Tibial artery (tissue), 4 donors: ENCODE measurements at places on chromosomes 3 and 15.

- no peak for DNase-seq
Observed at GRCh38 chr3:121956363-121956762, 62.2 kb downstream of the SLC15A2 start.

DNA sequence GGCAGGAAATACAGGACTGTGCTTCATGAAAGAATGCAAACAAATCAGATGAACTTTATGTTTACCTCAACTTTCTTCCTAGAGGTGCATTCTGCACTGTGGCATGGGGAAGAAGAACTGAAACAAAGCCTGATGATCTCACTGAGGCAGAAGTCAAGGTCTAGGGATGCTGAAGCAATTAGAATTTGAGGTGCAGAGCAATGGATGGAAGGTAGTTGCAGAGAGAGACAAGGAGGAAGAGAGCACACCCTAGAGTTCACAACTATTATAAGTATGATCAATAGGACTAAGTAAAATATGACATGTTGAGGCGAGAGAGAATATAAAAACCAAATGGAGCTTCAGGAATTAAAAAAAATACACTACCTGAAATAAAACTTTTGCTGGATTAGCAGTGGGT, 420.1 kb downstream of the EDEM1 start:
- no peak for DNase-seq

DNA sequence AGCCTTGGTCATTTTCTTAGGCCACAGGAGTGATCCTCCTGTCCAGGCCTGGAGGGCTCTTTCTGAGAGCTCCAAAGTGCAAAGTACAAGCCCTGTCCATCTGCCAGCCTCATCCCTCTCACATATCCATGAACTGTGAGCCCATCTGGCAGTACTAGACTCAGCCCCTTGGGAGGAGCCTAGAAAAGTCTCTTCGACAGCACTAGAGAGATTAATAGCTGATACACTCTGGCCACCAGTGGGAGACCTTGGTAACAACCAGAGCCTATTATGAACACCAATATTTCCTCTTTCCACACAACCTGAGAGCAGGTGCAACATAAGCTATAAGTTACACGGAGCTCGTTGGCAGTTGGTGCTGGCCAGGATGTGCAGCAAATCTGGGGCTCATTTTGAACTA, 59.5 kb upstream of the DCLK3 start:
- DNase-seq: no peak

GRCh38 chr3:152243301-152243711, 25.4 kb upstream of the MBNL1 start:
- DNase-seq: no peak

DNA sequence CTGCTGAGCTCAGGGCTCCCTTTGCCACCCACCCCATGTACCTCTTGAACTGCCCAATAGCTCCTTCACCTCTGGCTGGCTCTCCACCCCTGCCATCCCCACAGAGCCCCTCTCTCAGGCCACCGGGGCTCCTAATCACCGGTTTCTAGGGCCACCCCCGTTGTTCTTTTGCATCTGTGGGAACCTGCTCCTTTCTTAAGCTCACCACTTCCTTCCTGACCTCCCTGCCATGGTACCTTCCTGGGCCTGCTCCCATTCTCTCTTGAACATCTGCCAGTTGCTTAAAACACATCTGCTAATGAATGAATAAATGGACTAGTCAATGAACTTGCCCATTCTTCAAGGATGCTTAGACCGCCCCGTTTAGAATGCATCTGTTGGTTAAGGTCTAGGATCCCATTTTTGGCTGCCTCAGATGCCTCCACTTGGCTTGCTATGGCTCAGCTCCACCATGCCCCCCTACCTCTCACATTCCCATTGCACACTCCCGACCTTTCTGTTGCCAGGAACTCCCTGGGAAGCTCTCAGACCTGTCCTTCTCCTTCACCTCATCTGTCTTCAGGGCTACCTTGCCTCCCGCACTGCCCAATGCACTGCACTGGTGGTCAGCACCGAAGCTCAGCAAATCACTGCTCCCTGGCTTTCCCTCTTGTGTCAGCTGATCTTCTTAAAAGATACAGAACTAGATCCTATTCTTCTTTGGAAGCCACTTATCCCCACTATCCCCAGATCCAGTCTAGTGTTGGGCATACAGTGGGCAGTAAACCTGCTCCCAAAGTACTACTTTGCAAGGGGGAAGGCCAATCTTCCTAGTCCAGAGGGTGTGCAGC, 9.1 kb downstream of the AMOTL2 start:
- DNase-seq: peak; percentile 23

DNA sequence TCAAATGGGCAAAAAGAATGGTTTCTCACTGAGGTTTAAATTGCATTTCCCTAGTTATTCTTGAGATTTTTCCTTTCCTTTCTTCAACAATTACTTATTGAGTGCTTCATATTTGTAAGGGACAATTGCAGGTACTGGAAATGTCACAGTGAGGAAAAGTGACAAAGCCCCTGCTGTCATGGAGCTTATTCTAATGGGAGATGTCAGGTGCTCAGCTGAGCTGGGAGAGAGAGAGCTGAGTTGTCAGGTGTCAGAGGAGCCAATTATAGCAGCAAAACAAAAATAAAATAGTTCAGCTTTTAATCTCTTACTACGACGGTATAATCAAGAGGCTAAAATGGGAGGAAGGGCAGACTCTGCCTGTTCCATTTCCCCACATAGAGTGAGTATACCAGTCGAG, 42.0 kb downstream of the CD86 start:
- no peak for DNase-seq

DNA sequence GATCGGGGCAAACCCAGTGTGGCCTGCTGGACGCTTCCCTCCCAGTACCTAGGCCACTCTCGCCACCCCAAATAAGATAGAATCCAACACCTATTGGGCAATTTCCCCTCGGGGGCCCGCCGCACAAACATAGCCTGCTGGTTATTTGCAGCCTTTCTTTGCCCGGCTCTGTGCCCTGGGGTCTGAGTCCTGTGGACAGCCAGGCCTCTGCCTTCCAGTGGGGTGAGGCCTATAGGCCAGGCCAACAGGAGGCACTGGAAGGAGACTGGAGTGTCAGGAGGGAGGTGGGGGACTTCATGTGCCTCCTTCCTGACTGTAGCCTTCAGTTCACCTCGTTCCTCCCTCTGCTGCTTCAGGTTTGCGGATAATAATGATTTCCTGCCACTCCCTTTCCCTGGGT, 47.4 kb upstream of the LDHAL6B start:
- DNase-seq: no peak

DNA sequence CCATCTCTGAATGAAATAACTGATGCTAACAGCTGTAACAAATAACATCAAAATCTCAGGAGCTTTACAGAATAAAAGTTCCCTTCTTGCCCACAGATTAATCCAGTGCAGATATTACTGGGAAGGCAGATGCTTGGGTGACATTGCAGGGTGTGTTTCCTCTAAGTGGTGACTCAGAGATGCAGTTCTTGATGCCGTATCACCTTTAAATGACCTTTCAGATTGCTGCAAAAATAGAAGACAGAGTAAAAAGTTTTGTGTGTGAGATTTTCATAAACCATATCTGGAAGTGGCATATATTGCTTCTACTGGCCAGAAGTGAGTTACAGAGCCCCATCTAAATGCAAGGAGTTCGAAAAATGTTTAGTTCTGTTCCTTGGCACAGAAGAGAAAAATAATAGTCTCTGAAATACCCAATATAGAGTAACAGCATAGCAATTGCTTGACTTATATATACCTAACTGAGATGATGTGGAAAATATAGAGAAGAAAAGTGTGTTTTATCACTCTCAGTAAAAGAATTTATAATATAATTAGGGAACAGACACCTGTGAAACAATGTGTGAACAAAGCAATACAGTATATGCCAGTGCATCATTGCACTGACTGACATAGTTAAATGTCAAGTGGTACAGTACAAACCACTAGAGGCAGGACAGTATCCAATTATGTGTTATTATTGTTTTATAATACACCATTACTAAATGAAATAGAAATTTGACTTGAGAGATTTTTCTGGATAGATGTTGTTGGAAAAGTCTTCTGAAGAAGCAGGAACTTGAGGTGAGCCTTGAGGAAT, 430.7 kb upstream of the CBLB start:
- no peak for DNase-seq

DNA sequence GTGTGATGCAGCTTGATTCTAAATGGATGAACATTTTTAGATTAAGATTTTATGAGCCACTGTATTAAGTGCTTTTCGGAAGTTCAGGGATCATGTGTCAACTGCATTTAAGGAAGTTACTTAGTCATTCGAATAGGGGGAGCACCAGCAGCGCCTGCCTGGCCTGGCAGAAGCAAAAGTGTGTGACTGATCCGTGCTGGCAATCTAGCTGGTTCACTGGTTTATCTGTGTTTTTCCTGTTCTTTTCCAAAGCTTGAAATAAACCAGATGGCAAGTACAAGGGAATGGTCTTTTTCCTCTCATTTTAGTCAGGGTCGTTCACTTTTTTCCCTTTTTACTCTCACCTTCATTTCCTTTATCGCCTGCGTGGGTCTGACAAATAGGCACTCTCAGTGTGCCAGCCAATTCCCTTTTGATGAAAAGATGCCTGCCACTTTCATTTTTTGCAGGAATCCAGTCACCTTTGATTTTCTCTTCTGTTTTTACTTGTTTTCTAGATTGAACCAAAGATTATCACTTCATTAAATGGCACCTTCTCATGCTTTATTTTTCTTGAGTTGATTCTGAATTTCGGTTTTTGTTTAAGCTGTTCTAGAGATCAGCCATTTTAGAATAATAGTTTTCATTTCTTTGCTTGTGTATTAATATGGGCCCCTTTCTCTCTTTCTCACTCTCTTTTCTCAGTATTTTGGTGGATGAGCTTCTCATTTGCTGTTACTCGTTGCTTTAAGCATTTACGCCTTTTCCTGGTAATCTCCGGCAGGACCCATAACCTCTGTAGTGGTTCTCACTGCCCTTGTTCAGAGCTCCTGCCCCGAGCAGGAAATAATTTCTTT, 2.8 kb downstream of the ABHD2 start:
- peak; percentile 92 for DNase-seq

- DNase-seq: no peak
Observed at GRCh38 chr3:18635215-18635614, 210.1 kb upstream of the SATB1 start.

- no peak for DNase-seq
Observed at GRCh38 chr3:190224863-190225692, 97.2 kb downstream of the CLDN1 start.

DNA sequence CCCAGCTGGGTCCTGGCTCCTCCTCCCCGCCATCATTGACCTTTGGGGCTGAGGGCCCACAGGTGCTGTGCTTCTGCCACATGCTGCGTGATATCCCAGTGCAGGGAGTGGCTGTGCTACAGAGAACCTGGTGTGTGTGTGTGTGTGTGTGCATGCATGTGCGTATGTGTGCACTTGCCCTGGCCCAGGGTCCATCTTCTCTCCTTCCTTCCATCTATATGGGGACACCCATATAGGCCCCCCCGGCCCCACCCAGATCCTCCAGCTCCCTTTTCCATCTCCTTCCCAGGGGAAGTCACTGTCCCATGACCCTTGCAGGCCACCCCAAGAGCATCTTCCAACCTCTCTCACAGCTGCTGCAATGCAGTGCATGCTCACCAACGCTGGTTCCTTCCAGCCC, 12.6 kb downstream of the RASGRF1 start:
- DNase-seq: no peak
